ENCODE measurements at places on chromosomes 5 and 9.

DNA sequence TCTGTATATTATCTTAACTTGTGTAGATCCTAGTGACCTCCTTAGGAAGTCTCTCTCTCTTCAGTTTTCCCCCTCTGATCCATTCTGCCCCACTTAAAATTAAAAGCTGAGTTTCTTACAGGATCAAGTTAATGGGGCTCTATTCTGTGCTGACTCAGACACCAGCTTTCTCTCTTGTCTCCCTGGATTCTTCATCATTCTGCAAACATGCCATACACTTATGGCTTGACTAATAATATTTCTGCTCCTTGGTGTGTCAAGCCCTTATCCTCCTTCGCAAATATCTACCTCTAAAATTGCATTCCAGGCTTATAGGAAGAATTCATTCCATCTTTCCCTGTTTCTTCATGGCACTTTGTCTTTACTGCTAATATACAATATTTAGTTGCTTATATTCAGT lies 18.1 kb downstream of the LRRC70 start:
- DNase-seq, result no peak

DNA sequence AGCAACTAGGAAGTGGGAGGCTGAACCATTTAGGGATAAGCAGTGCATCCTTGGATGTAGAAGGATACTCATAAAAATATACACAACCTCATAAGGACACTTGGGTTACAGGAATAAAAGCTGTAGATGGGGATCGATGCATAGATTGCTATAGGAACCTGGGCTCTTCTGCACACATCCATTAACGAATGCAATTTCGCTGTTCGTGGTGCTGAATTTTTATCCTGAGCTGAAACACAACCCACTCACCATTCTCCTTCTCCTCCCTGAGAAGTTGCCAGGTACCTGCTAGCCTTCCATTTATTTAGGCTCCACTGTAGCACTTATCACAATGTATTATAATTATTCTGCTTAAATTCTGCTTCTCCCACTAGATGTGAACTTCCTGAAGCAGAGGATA lies 320.6 kb upstream of the BRINP1 start:
- DNase-seq, result no peak

DNA sequence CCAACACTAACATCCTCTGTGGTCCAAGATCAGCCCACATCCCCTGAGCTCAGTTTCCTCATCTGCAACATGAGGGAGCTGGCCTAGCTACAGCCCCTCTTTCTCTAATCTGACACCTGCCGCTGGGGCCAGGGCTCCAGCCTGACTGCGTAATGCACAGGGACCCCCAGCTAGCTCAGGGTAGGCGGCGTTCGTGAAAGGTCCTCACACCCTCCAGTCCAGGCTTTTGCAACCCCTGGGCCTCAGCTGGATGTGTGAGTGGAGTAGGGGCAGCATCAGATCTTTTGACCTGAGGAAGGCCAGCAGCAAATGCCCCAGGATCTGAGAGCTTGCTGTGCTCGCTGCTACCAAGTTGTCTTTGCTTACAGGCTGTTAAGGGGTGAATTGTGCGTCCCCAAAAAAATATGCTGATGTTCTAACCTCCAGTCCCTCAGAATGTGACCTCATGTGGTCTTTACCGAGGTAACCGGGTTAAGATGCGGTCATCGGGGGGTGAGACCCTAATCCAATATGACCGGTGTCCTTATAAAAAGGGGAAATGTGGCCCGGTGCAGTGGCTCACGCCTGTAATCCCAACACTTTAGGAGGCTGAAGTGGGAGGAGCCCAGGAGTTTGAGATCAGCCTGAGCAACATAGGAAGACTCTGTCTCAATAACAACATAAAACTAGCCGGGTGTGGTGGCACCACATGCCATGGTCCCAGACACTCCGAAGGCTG lies 47.8 kb downstream of the PLPP7 start:
- no peak for DNase-seq

DNA sequence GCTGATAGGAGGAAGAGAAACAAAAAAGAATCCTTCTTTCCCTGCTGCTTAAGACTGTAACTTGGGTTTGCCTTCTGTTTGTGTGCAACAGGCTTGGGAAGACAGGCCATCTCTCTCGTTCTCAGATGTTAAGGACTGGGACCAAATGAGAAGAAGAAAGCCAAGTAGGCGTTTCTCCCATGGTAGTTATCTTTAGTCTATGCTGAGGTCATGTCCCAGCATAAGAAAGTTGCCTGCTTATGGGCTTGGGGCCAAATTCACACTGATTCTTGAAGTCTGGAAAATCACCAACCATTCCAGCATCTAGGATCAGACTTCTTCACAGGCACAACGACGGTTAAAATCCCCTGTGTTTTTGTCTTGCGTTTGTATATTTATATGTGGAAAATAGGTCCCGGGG lies 44.2 kb upstream of the PALM2AKAP2 start:
- DNase-seq, result no peak

Data from GM10248 (cell line).